AG08395 (cell line): ENCODE measurements at places on chromosomes 12 and 14.
A peak's percentile ranks its signal among the peaks of the same experiment; 100 is the strongest.

DNA sequence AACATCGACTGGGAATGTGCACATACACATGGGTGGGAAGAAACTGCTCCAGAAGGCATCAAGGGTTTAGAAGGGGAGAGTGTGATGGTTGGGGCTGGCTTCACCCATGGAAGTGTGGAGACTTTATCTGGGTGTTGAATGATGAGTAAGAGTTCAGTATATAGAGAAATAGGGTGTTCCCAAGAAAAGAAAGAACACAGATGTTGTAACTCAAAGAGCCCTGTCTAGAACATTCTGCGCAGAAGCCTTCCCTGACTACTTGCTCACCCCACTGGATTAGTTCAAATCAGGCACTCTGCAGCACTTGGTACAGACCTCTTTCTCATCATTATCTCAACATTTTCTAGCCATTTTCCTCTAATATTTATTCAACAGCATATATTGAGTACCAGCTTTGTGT lies 491.7 kb downstream of the SNAPC1 start:
- DNase-seq, result no peak

DNA sequence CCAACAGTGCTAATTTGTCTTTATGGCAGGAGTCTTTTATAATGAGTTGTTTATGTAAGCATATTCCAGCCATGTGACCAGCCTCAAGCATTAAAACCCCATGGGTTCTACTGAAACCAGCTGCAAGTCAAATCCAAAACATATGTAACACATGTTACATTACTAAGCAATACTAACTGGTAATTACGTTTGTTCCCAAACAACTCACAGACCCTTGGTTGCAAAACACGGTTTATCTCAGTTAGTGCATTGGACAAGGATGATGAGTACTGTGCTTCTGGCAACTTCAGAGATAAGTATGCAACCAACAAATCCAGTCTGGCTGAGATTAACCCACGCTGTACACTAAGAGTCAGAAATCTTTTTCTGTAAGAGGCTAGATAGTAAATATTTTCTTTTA lies 110.1 kb upstream of the FAR2 start:
- DNase-seq, result peak; percentile 70

DNA sequence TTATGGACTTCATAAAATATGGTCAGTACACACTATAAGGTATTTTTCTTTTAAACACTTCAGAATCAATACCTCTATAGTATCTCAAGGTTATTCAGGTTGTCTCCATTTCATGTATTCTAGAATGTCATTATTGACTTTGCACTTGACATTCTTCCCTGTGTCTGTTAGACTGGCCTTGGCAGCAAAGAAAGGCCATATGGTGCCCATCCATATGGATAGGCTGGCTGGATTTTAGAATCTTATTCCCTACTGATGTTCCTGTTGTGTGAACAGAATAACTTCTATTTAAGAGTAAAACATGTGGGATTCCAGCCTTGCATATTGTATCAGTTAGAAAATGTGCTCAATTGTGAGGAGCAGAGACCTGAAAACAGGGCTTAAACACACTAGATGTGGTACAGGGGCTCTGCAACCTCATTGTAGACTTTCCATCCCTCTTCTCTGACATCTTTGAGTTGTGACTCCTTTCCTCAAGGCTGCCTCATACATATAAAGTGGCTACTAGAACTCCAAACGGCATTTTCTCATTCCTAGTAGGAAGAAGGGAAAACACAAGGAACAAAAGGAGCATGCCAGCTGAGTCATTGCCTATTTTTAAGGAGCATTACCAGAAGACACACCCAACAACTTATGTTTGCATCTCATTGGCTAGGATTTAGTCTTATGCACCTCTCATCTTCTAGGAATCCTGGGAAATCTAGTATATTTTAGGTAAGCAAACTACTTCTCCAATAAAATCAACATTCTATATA lies 221.2 kb upstream of the TMPO start:
- no peak for DNase-seq

- no peak for DNase-seq
Measured at GRCh38 chr12:94047781-94048567, 100.4 kb upstream of the PLXNC1 start.

DNA sequence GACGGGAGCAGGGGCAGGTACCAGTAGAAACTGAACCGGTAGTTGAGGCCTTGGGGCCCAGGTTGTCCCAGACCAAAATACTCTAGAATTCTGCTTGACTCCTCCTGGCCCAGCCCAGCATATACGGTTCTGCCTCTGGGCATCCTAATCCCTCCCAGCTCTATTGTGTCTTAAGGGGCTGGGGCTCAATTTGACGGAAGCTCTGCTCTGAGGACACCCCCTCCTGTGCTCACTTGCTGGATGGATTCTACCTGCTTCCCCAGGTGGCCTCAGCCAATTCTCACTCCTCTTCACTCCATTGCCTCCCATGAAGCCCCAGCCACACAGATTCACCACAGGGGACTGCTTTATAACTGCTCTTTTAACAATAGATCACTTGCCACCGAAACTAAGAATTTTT lies 219.5 kb upstream of the FKBP4 start:
- DNase-seq, result no peak

- DNase-seq, result no peak
Measured at GRCh38 chr14:24231263-24232120, 675 bp downstream of the NEDD8 start.
